Fibroblast of mammary gland (primary cell): ENCODE measurements at places on chromosomes 6 and 20.

DNA sequence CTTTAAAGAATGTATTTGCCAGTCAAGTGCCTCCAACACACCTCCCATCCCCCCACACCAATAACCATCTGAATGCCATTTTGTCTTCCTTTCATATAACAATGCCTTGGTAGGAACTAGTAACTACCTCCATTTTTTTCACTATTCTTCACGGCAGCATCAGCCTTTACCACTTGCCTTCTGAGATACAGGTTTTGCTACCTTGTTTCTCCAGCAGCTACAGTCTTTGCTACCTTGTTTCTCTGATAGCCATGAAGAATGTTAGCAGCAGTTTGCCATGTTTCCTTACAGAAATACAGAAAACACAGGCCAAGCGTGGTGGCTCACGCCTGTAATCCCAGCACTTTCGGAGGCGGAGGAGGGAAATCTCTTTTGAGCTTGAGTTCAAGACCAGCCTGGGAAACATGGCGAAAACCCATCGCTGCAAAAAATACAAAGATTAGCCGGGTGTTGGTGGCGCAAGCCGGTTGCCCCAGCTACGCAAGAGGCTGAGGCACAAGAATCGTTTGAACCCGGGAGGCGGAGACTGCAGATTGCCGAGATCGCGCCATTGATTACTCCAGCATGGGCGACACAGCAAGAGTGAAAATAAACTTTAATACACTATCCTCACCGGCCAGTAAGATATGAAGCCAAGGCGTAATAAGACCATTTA lies 100.9 kb downstream of the HFE start:
- no peak for DNase-seq

DNA sequence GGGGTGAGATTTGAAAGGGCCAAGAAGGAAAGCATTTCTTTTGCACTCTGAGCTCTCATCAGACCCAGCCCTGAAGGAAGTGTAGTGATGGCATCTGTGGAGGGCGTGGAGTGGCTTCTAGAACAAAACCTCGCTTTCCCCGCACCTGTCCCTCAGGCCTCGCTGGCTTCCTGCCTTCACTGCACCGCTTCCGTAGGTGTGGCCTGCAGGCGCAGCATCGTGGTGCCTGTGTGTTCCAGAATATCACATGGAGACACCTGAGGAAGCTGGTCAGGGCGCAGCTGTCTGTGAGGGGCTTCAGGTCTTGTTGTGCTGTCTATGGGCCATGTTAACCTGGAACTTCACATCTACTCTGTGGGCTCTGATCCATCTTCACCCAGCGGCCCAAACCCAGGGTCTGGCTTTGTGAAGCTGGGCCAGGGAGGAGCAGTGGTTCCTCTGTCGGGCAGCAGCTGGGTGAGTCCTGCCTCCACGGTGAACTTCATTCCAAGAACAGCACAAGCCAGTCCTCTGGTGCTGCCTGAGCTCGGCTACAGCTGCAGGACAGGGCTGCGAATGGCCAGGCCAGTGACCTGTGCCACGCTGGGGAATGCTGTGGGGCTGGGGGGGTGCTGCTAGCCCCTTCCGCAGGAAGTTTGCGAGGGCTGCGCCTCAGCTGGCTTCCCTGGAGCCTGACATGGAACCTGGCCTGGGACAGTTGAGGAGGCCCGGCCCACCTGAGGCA lies 40.9 kb downstream of the DSTN start:
- no peak for DNase-seq

GRCh38 chr20:41424011-41424410 lies 57.4 kb upstream of the EMILIN3 start:
- no peak for DNase-seq

DNA sequence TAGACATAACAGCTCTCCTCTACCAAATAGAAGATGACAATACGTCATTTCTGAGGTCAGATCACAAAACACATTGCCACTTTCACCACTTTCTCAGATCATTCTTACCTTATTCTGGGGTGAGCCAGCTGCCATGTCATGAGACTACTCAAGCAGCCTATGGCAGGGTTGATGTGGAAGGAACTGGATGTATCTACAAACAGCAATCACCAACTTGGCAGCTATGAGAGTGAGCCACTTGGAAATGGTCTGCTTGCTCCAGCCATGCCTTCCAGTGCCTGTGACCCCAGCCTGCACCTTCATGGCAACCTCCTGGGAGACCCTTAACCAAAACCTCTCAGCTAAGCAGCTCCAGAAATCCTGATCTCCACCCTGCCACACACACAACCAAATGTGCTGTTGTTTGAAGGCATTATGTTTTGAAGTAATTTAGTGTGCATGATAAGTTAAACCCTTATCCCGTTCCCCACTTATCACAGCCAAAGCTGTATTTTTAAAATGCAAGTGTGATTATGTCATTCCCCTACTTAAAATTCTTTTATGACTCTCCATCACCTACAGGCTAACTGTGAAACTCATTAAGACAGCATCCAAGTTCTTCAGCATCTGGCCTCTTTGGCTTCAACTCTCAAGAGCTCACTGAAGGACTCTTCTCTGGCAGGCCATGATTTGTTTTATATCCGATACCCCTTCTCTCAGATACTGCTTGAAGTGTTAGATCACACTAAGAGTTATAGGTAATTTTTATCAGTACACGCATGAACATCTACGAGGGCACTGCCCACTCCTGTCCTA lies 150.6 kb downstream of the LY86 start:
- DNase-seq = no peak

- DNase-seq = no peak
These were observed 497.1 kb upstream of the ARID1B start for GRCh38 chr6:156280065-156280464.

DNA sequence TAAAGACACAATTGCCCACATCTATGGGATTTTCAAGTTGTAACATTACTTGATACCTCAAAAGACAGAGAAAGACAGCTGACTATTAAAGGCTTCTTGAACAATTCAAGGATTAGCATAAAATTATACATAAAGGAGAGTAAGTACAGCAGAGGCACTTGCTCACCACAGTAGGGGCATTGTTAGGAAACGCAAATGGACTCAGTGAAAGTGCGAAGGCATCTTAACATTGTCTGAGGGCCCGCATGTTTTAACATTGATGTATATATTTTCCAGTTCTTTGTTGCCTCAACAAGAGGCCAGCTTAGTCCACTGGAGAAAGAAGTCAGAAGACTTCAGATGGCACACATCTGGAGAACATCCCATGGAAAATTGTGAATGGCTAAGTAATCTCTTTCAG lies 115.4 kb downstream of the SIM1 start:
- DNase-seq = no peak
